ENCODE measurements at places on chromosomes 6 and 20. TPM values are rescaled to one million over a fixed set of nuclear protein-coding genes. Genes with fewer than 3 reads are reported as not detected.

- DNase-seq, result no peak
These were observed 285.2 kb downstream of the UST start for GRCh38 chr6:149031859-149032598.

DNA sequence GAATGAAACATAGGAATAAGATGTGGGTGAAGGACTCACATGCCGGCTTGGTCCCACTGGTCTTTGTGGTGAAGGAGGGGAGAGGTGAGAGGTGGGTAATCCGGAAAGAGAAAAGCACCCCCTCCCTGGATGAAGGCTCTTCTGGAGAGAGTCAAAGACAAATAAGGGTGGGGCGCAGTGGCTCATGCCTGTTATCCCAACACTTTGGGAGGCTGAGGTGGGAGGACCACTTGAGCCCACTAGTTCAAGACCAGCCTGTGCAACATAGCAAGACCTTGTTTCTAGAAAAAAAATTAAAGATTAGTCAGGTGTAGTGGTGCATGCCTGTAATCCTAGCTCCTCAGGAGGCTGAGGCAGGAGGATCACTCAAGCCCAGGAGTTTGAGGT, 3.1 kb downstream of the LTB start:
- no peak for DNase-seq

DNA sequence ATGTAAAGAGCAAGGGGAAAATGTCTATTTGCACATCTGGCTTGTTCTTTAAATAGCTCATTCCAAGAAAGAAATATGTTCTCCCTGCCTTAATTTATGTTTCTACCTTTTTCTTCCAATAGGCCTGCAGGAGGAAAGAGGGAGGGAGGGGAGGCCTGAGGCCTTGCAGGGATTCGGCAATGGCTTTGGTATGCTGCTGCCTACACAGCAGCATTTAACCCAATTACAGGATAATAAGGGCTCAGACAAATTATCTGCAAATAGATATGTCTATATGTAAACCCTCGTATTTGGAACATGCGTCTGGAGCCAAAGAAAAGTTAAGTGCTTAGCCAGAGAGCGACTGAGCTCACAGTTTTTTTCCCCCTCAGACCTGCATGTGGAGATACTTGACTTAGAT, 277.2 kb downstream of the CDC5L start:
- DNase-seq, result no peak

The IL20RA gene
- 0.46 TPM for total RNA-seq

GRCh38 chr6:20205722-20206161, 6.5 kb downstream of the MBOAT1 start:
- no peak for DNase-seq

The PPIL6 gene
- 1.6 TPM for total RNA-seq

- no peak for DNase-seq
These were observed 4.3 kb downstream of the PROCR start for GRCh38 chr20:35176132-35176531.
